ENCODE measurements at places on chromosomes 11 and 22.

- no peak for DNase-seq
Measured at GRCh38 chr11:15649371-15650104, 534.8 kb downstream of the INSC start.

- DNase-seq = no peak
Measured at GRCh38 chr11:130523166-130523565, 74.7 kb downstream of the ADAMTS15 start.

GRCh38 chr22:31898926-31899325, 45.4 kb upstream of the YWHAH start:
- no peak for DNase-seq

DNA sequence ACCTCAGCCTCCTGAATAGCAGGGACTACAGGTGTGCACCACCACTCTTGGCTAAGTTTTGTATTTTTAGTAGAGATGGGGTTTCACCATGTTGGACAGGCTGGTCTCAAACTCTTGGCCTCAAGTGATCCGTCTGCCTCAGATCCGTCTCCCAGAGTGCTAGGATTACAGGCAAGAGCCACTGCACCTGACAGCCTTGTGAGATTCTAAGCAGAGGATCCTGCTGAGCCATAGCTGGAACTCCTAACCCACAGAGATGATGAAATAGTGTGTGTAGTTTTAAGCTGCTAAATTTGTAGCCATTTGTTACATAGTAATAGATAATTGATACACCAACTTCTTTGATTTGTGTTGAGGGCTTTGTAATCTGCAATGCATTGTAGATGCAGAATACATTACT, 51.1 kb downstream of the CLMP start:
- no peak for DNase-seq

- DNase-seq = no peak
Measured at GRCh38 chr11:15158351-15159015, 43.8 kb downstream of the INSC start.

GRCh38 chr22:47091921-47092700, 329.7 kb downstream of the TBC1D22A start:
- no peak for DNase-seq

- no peak for DNase-seq
Measured at GRCh38 chr11:47572715-47573255, 6.0 kb downstream of the KBTBD4 start.

DNA sequence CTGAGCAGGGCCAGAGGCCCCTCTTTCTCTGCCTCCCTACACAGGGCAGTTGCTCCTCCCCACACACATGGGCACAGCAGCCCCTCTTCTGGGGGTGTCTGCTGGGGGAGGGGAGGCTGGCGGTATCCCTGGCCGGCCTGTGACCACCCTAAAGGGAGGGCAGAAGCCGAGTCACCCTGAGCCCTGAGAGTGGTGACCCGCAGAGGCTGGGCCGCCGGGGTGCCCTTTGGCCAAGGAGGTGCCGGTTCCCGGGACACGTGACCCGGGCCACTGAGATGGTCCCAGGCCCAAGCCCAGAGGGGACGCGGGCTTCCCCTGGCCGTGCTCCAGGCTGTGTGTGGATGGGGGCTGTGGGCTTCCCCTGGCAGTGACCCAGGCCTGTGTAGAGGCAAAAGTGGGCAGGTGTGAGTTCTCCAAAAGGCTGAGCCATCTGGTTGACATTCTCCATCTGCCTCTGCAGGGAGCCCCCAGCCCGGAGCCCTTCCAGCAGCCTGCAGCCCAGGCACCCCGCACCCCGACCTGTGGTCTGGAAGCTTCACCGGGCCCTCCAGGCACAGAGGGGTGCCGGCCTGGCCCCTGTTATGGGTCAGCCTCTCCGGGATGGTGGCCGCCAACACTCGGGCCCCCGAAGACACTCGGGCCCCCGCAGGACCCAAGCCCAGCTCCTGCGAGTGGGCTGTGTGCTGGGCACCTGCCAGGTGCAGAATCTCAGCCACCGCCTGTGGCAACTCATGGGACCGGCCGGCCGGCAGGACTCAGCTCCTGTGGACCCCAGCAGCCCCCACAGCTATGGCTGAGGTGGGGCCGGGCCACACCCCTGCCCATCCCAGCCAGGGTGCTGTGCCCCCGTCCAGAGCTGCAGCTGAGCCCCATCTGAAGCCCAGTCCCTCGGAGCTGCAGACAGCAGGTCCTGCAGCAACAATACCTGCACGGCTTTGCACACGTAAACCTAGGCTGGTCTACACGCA, 1.0 kb downstream of the ADM2 start:
- no peak for DNase-seq

Measured in iPS DF 19.7 (cell line).